Type B pancreatic cell (in vitro differentiated cells): ENCODE measurements at places on chromosomes 5 and 9. TPM values are rescaled to one million over a fixed set of nuclear protein-coding genes. Genes with fewer than 3 reads are reported as not detected.

DNA sequence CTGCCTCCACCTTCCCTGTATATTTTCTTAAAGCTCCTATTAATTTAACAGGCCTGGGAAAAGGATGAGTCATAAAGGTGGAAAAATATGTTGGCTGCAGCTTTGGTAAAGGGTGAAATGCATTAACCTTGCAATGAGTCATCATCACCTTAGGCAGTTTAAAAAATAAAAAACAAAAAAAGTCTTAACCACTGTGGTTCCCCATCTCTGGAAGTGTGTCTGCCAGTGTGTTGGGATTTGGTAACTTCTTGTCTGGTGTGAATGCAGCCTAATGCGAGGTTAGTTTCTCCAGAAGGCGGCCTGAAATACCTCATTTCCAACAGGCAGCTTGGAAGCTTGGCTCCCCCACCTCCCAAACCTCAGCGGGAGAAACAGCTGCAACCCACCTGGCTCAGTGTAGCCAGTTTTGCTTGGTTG is 265.3 kb upstream of the GAS1 start:
- DNase-seq = no peak

GRCh38 chr5:61619289-61619688 is 287.2 kb downstream of the ZSWIM6 start:
- DNase-seq = no peak

GRCh38 chr5:119322948-119323537 is 32.8 kb upstream of the TNFAIP8 start:
- DNase-seq = no peak

DNA sequence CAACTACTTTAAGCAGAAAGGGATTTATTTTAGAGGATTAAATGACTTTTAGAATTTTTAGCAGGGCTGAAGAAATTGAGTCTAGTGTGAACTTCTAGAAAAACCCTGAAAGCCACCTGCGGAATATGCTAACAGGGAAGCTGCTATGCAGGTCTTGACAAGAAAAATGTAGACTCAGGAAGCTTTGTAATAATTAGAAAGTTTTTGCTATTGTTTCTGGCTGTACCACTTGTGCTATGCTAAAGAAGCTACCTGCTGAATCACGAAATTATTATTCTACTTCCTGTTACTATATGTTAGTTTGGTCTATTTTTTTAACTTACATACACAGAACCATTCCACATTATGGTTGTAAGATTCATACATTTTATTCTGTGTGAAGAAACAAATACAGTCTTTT is 74.0 kb upstream of the CHSY3 start:
- DNase-seq = no peak

- no peak for DNase-seq
These were observed 1511.1 kb downstream of the EFNA5 start for GRCh38 chr5:106159616-106160015.

- no peak for DNase-seq
These were observed 11.7 kb upstream of the OR13D1 start for GRCh38 chr9:104682642-104683041.

Gene TMEM215
- total RNA-seq = 0.27 TPM in 1 of 2 replicates, not detected in the other

Gene FOXI1
- total RNA-seq = not detected in 2 replicates

Gene GIN1
- total RNA-seq = 6.9 and 8.0 TPM in 2 replicates

DNA sequence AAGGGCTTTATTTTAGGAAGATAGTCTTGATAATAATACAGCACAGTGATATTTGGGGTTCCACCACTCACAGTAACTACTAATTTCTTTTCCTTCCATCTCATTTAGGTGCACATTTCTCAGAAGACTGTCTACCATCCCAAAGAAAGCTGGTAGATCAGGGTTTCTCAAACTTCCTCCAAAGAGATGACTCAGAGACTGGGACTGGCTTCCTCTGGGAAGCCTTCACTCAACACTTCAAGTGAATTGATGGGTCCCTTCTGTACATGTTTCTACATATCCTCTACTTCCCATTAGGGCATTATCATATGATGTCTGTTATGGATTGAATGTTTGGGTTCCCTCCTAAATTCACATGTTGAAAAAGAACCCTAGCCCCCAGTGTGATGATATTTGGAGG is 138.5 kb downstream of the SPOCK1 start:
- DNase-seq = no peak

DNA sequence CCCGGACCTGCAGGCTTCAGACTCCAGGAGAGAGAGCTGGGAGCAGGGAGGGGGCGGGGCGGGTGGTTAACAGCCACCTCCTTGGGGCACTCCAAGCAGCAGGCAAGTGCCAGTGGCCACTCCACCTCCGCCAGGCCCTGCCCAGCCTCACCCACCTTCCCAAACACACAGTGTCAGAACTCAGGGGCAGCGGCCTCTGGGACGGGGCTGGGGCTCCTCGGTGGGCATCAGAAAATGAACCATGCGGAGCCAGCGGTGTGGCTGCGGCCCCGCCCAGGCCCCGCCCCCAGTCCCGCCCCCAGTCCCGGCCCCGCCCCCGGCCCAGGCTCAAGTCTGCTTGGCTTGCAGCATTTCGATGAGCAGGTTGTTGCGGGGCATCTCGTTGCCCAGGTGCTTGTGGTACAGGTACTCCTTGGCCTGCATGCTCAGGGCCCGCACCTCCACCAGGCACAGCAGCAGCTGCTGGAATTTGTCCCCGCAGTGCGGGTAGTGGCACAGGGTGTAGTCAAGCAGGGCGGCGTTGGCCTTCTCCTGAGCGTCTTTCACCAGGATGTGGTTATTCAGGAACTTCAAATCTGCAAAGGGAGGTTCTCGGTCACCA is 24.7 kb downstream of the NR5A1 start:
- DNase-seq = no peak

DNA sequence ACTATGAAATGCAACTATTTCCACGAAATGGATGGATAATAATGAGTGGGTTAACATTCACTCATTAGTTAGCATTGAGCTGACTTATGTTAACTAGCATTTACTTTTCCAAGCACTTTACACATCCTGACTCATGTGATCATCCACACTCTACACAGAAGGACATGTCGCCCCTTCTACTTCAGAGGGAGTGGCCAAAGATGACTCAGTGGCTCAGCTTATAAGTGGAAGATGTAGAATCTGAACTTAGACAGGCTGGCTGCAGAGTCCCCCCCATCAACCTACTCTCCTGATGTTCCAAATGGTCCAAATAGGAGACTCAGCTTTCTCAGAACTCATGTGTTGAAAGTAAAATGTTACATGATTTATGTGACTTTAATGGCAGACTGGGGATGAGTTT is 146.0 kb downstream of the ADCY2 start:
- no peak for DNase-seq

- DNase-seq = no peak
These were observed 505.1 kb upstream of the DMAC1 start for GRCh38 chr9:8304720-8305119.

DNA sequence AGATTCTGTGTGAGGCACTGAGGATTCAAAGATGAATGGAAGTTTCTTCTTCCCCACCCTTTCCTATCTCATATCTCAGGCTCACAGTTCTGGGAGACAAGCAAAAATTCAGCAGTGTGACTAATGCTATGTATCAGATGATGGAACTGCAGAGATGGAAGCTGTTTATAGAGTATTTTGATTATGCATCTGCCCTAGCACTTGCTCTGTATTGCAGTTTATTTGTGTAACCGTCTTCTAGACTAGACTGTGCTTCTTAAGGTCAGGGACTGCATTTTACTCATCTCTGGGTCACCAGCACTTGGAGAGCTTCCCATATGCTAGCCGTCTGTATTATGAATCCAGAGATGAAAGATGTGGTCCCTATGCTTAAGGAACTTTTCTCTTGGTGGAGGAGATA is 12.6 kb downstream of the CAVIN4 start:
- DNase-seq = no peak

- no peak for DNase-seq
These were observed 95.2 kb downstream of the APTX start for GRCh38 chr9:32906213-32906612.

DNA sequence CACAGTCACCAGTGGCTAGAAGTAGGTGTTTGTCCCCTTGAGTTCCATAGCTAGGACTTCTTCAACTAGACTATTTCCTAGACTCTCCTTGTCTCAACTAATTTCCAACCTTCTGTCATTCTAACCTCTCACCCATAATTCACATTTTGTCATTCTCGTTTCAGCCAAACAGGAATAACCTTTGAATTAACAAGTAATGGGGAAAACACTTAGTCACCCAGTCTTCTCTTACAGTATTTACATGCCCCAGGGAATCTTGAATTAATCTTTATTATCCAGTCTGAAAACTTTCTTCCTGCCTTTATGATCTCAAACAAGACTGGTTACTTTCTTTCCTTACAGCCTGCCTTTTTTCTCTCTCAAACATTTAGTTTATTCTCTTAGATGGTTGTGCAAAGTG is 63.3 kb upstream of the RUSC2 start:
- no peak for DNase-seq

- peak; percentile 72 for DNase-seq
These were observed 33.3 kb downstream of the DMRT2 start for GRCh38 chr9:1083325-1083913.

Gene CTNNA1
- total RNA-seq = 371 and 498 TPM in 2 replicates

DNA sequence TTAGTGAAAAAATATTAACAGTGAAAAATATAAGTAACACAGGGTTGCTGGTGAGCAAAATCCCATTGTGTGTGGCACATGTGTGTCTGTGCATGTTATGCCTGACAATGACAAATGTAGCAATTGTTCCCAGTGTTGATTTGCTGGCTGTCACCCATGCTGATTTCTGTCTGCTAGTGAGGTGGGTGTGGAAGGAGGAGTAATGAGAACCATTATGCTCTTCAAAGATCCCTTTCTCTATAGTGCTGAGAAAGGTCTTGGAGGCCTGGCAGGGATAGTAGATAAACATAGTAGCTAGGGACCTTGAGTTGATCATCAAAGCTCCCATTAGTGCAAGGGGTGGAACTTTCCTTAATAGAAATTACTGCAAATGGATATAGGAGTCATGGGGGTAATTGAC is 152.5 kb upstream of the CLINT1 start:
- no peak for DNase-seq

- no peak for DNase-seq
These were observed 59.7 kb upstream of the TMED7 start for GRCh38 chr5:115685490-115685889.

Gene NEURL1B
- total RNA-seq = 6.2 and 7.6 TPM in 2 replicates

GRCh38 chr5:42767491-42768105 is 11.0 kb downstream of the CCDC152 start:
- DNase-seq = no peak

DNA sequence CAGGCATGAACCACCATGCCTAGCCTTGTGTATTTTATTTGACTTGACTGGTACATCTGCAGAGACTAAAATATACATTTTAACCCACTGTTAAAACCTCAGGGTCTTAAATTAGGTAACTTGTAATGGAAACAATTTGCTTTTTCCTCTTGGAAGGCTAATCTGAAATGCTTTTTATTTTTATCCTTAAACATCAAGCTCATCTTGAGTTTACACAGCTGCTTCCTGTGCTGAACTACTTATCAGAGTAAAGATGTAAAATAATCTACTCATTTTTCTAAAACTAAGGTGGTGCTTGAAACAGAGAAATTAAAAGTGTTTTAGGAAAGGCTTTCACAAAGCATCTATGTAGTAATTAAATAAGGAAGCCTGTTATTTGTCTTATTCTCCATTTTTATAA is 144.1 kb downstream of the ENTREP1 start:
- no peak for DNase-seq

GRCh38 chr5:135365281-135365680 is 33.8 kb downstream of the MACROH2A1 start:
- DNase-seq = no peak

GRCh38 chr5:16057277-16057676 is 122.3 kb downstream of the MARCHF11 start:
- no peak for DNase-seq

- DNase-seq = no peak
These were observed at the start of gene C1QTNF2 for GRCh38 chr5:160369990-160370712. TSS of gene C1QTNF2 (minus strand) at chr5:160370626. CDS start at chr5:160355011, 15,615 bp downstream.
